Ureter (tissue), 1 donor: ENCODE measurements at places on chromosomes 1 and 21.

GRCh38 chr1:30879940-30880677 is 28.4 kb downstream of the SDC3 start:
- DNase-seq = no peak

GRCh38 chr1:10701145-10701544 is 95.3 kb downstream of the CASZ1 start:
- DNase-seq = no peak

DNA sequence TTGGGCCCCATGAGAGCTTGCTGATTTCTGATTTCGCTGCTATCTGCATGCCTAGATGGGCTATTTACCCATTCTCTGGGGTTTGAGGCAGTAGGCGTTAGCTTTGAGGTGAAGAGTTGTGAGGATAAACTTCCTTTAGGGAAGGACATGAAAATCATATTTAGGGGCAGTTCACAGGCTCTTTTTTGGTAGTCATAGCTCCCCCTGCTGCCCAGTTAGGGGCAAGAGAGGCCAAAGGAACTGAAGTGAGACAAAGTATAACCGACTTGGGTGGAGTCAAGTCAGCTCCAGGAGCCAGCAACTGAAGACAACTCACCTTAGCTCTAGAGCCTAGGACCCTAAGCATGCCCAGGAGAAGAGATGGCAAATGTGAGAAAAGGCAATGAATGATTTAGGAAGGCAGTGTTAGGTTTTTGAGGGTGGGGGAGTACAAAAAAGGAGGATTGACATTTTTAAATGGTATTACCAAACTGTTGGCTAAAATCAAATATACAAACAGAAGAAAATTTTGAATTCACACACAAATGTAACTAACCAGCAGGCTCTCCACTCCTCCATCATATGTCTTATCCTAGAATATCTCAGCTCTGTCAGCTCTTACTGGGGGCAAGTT is 625.2 kb downstream of the LMO4 start:
- peak; percentile 81 for DNase-seq

- DNase-seq = no peak
These were observed 137.3 kb downstream of the NAV1 start for GRCh38 chr1:201676197-201676596.

GRCh38 chr1:56934430-56935060 is 31.3 kb downstream of the C8B start:
- DNase-seq = no peak
